Diencephalon (tissue), 1 donor: ENCODE measurements at places on chromosomes 11 and 22. TPM values are rescaled to one million over a fixed set of nuclear protein-coding genes. Genes with fewer than 3 reads are reported as not detected.

Gene INCENP
- 22.6 TPM for total RNA-seq

Gene OR1S2
- total RNA-seq = not detected

Gene CHRDL2
- total RNA-seq = not detected

Gene ZNF215
- 3.5 TPM for total RNA-seq

Gene SMIM38
- total RNA-seq = 0.92 TPM
